ENCODE measurements at places on chromosomes 16 and 17.

- DNase-seq, result no peak
Observed at GRCh38 chr17:82868715-82869131, 28.9 kb upstream of the ZNF750 start.

DNA sequence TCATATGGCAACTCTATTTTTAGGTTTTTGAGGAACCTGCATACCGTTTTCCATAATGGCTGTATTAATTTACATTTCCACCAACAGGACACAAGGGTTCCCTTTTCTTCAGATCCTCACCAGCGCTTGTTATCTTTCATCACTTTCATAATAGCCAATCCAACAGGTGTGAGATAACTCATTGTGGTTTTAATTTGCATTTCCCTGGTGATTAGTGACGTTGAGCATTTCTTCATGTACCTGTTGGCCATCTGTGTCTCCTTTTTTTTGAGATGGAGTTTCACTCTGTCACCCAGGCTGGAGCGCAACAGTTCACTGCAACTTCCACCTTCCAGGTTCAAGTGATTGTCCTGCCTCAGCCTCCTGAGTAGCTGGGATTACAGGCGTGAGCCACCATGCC, 36.2 kb upstream of the ABCC3 start:
- DNase-seq, result no peak

DNA sequence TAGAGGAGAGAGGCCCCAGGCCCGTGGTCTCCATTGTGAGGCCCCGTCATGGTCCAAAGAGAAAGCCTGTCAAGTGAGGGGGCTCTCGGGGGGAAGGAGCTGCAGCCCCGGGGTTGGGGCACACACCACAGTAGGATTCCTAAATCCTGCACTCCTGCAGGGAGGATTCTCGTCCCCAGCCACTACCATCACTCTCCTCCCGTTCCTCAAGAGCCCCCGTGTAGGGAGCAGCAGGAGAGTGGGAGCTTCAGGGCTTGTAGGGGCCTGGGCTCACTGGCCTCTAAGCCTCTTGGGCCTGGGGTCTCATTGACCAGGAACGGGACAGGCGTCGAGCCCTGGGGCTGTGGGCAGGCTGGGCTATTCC, 821 bp downstream of the C16orf86 start:
- DNase-seq, result no peak

DNA sequence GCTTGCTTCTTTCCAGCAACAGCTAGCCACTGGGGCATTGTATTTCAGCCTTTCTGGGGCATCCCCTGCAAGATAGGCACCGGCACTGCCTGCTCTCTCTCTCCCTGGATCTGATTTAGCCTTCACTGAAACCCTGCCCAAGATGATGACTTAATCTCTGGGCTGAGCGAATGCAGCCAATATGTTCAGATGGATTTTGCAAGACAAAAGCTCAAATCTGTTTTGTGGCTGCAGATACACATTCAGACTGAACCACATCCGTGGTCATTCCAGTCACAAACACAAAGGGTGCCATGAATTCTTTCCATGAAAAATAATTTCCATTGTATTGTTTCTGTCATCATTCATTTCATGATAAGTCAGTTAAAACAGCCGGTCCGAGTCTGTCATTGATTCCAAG, 24.2 kb downstream of the SOST start:
- DNase-seq, result no peak

DNA sequence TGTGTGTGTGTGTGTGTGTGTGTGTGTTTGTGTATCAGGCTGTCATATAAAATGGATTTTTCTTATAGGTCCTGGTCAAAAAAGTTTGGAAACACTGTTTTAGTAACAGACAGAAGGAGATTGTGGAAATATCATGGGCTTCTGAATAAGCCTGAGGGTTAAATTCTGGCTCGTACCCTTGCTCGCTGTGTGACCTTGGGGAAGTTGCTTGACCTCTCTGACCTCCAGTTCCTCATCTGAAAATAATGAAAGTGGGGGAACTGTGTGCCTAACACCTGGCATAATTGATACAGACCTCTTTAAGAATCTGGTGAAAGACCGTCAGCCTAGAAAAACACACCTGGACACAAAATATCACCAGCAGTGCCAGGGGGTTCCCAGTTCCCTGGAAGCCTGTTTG, 25.6 kb upstream of the PIK3R6 start:
- DNase-seq, result no peak

DNA sequence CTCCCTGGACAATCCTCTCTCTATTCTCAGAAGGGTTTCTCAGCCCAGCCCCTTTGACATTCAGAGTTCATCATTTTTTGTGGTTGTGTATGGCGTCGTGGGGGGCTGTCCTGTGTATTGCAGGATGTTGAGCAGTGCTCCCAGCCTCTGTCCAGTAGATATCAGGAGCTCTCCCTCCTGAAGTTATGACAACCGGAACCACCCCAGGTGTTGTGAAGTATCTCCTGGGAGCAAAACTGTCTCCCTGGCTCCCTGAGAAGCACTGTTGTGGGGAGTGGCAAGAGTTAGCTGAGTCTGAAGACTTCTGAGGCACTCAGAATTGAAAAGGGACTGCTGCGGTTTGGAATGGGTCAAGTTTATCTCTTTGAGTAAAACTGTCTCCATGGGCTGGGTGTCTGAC, 55.9 kb upstream of the MGAT5B start:
- DNase-seq, result no peak

DNA sequence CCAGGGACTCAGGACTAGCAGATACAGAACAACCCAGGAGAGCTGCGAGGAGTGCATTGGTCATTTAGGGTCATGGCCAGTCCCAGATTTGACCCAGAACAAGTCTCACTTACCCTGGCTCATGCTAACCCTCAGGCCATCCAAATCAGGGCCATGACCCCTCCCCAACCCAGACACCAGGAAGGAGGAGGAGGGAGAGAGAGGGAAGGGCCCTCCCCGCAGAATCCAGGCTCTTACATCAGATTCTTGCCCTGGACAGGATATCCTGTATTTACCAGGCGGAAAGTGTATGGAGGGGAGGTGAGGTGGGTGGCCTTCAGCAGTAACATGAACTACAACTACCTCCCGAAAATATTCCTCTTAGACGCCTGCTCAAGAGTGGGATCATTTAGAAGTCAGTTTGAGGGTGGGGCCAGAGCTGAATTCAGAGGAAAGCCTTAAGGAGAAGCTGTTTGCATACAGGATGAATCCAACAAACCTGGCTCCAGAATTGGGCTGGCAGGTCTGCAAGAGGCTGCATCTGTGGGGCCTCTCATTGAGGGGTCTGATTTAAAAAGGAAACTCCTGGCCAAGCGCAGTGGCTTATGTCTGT, 2.1 kb downstream of the VAT1 start:
- no peak for DNase-seq

- DNase-seq, result no peak
Observed at GRCh38 chr17:76376318-76377133, 7.9 kb upstream of the SPHK1 start.

DNA sequence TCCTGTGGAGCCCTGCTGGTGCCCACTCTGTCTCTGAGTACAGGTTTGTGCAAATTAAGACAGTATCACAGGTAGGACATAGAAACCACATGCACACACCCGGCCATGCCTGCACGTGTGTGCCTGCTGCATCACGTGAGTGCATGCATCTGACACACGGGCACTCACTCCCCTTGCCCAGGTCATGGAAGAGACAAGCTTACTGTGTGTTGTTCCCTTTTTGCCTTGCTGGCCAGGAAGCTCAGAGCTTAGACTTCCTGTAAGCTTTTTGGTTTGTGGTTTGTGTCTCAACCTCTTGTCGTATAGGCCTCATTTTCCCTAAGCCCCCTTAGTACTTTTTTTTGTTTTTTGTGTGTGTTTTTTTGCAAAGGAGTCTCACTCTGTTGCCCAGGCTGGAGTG, 25.0 kb downstream of the ZNF469 start:
- DNase-seq, result no peak

DNA sequence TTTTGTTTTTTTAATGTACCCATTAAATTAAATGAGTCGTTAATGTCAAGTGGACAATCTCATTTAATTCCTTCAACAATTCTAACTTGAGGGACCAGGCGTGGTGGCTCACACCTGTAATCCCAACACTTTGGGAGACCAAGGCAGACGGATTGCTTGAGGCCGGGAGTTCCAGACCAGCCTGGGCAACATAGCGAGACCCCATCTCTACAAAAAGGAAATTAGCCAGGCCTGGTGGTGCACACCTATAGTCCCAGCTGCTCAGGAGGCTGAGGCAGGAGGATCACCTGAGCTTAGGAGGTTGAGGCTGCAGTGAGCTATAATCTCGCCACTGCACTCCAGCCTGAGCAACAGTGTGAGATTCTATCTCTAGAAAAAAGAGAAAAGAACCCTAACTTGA, 20.7 kb upstream of the GSG1L start:
- DNase-seq, result no peak

DNA sequence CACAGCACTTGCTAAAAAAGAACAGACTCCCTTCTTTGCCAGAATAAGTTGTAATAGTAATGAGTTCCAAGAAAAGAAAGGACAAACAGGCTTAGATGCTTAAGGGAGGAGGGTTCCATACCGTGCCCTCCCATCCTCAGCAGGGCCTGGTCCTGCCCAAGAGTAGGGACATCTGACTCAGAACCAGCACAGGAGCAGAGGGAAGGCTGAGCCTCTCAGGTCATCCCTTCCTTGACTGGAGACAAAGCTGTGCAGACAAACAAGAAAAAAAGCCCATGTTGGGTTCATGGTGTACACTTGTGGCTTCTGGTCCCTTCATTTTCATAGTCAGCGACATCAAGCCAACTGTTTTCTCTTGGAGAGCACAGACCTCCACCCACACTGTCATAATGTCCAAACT, 44.2 kb upstream of the NDRG4 start:
- DNase-seq, result no peak

GRCh38 chr17:11612956-11613355, 14.7 kb downstream of the DNAH9 start:
- DNase-seq, result no peak

GRCh38 chr17:59844884-59845594, 47.7 kb downstream of the TUBD1 start:
- DNase-seq, result no peak

DNA sequence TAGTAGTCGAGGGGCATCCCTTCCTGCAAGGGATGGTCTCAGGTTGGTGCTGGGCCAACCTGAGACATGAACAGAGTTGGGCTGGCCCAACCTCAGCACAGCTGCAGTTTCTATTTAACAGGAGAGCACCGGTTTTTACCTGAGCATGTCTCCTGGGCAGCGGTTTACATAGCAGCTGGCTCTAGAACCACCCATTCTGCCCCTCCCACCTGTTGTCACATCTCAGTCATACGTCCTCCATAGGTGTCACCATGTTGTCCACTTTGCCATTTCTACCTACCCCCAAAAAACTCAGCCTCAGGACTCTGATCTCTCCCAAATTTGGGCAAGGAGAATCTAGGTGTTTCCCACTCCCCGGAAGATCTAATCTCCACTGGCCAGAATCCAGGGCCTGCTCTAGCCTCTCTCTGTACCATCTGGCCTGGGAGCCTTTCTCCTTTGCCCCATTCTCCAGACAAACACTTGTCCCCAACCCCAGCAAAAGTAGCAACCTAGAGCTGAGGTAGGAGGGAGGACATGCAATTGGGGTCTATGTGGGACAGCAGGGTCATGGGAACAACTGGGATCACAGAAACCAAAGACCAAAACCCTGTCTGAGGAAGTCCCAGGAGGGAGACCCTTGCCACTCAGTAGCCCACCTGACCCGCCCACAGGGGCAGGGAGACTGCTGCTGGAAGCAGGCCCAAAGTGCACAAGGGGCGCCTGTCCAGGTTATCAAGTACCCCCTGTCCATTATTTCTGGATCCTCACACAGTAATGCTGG, 19.1 kb downstream of the ETV4 start:
- no peak for DNase-seq

DNA sequence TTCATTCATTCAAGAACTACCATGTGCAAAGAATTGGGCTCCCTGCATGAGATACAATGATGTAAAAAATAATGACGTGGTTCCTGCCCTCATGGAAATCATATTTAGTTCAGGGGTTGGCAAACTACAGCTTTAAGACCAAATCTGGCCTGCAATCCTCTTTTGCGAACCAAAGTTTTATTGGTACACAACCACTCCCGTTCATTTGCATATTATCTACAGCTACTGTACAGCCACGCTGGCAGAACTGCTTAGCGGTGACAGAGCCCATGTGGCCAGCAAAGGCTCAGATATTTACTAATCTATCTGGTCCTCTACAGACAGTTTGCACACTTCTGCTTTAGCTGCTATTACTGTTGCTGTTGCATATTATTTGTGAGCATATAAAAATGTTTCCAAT, 167.7 kb downstream of the XYLT1 start:
- no peak for DNase-seq

- no peak for DNase-seq
Observed at GRCh38 chr17:79802736-79803420, 6.0 kb upstream of the CBX8 start.

GRCh38 chr17:74227271-74228080, 14.1 kb downstream of the TTYH2 start:
- no peak for DNase-seq

GRCh38 chr17:60086818-60087591, 8.3 kb upstream of the HEATR6 start:
- no peak for DNase-seq

DNA sequence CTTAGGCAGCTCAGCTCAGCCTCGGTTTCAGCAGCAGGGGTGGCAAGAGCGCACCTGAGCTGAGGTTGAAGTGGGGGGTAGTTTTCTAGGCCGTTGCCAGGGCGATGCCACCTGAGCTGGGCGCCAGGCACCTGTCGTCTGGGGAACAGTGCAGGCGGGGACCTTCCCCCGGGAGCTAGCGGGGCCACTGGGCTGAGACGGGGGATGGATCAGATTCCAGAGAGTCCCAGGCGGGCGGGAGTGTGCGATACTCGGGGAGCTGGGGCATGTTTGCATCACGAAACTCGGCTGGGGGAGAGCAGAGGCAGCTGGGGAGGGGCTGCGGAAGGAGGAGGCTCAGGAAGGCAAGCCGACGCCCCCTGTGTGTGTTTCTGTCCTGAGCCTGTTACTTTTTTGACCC, 477 bp upstream of the CLDN9 start:
- DNase-seq, result no peak

DNA sequence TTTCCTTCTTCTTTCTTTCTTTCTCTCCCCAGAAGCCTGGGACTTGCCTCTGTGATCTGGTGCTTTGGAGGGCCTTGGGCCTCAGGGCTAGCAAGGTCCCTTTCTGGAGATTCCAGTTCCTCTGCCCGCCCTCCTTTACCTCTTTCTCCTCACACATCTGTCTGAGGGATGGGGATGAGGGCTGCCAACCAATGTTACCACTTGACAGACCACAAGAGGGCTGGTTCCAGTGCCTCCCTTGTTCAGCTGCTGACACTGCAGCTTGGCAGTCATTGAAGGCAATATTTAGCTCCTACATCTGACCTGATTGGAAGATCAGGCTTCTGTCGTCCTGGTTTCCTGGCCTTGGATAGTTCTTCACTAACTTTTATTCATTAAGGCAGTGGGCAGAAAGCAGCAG, 3.6 kb upstream of the ZNF652 start:
- DNase-seq, result no peak

Data from NCI-H1048 (cell line).